KBM-7 (cell line): ENCODE measurements at places on chromosomes 11 and 22.

GRCh38 chr11:30749268-30749667 lies 163.1 kb upstream of the MPPED2 start:
- DNase-seq, result no peak

- DNase-seq, result no peak
Observed at GRCh38 chr22:36923131-36923788, 9.8 kb downstream of the CSF2RB start.

DNA sequence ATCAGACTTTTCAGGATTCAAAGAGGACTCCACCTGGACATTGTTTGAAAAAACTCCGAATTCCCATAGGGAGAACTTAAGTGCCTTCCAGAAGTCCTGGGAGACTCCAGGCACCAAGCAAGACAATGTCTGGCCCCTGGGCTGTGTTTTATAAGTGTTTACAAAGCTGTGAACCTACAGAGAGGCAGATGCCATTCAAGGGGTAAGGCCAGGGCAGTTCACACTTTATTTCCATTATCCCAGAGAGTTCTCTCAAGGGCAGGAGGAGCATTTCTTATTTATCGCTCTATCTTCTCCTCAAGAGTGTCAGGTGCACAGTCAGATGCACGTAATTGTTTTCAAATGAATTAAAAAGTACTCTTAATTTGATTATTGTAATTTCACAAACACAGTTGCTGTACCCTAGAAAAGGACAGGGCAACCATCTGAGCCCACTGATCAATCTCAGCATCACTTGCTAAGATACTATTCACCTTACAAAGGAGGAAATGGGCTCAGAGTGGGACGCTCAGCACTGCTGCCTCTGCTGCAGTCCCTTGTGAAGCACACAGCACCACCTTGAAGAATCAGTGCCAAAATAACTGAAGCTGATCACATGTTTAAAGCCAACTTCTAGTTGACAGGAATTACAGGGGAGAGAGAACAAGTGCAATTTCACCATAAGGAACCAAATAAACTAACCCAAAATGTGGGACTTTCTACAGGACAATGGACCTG lies 35.0 kb downstream of the RASSF10 start:
- DNase-seq, result no peak

DNA sequence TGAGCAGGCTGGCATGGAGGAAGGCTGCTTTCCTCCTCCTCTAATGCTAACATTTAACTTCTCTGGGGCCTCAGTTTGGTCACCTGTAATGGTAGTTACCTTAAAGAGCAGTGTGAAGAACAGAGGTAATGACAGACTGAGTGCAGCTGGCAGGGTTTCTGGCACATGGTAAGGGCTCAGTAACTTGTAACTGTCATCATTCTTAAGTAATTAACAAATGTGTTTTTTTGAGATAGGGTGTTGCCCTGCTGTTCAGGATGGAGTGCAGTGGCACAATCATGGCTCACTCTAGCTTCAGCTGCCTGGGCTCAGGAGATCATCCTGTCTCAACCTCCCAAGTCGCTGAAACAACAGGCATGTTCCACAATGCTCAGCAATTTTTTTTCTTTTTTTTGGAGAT lies 242.0 kb upstream of the SYN3 start:
- DNase-seq, result no peak

- no peak for DNase-seq
Observed at GRCh38 chr11:131886201-131886600, 515.8 kb downstream of the NTM start.

- no peak for DNase-seq
Observed at GRCh38 chr22:39245130-39246039, 603 bp upstream of the PDGFB start.

GRCh38 chr22:20741634-20742581 lies 32.0 kb upstream of the SERPIND1 start:
- peak; percentile 54 for DNase-seq

- DNase-seq, result peak; percentile 21
Observed at GRCh38 chr11:73095613-73096012, 46.5 kb downstream of the FCHSD2 start.

DNA sequence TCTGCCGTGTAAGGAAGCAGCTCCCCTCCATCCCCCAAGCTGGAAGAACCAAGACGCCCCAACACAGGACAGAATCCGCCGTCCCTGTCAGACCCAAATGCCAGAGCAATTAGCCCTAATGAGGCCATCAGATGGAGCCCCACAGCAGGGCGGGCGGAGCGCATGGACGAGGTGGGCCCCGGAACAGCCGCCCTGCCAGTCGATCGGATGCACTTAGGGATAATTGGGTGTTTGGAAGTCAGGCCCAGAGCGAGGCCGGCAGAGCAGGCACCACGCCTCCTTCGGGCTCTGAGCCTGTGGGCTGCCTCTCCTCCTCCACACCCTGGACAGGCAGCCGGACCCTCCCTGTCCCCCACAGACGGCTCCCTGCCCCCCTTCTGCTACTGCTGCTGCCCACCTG lies 5.5 kb upstream of the TH start:
- no peak for DNase-seq

DNA sequence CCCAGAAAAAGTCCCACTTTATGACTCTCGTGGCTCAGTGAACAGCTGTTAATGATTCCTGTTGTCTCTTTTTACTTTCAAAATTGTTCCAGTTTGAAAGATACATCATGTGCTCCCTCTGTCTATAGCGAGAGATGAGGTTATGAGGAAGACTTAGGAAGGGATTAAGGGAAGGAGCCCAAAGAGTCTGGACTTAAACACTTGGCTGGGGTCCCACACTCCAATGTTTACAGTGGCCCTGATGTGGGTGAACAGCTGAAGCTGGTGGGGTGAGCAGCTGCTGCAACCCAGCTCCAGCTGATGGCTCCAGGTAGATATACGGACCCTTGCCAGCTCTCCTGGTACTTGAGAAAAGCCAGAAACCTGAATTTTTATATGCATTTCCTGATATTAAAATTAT lies 84.5 kb upstream of the PLET1 start:
- DNase-seq, result no peak

DNA sequence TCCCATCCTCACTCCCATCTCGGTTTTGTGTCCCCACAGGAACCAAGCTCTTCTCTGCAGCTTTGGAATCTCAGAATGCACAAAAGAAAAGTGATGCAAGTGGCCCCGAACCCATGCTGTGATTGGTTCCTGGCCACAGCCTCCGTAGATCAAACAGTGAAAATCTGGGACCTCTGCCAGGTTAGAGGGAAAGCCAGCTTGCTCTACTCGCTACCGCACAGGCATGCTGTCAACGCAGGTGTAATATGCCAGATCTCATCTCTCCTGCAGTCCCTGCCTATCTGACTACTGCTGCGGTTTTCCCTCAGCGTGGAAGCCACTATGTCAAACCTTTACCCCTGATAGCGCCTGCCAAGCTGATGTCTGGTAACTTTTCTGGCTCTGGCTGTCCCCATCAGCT lies 200.5 kb upstream of the LRRC4C start:
- no peak for DNase-seq

- DNase-seq, result no peak
Observed at GRCh38 chr11:113410414-113411135, 23.0 kb downstream of the ANKK1 start.

DNA sequence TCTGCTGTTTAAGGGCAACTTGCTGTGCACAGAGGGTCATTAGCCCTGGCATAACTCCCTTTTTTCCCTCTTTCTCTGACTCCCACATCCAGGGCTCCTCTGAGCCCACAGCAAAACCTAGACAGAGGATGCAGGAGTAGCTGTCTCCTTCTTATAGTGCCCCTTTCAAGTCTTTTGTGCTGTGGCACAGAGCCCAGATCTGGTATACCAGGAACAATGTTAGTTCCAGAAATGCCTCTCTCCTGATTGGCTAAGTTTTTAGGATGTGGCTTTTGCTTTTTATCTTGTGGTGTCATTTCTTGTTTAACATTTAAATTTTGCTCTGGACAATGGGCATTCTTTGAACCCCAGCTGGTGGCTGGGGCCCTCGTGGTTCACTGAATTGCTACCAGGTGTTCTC lies 25.6 kb upstream of the RRM1 start:
- DNase-seq, result peak; percentile 39

- DNase-seq, result no peak
Observed at GRCh38 chr11:132792341-132793140, 739.8 kb downstream of the OPCML start.

- no peak for DNase-seq
Observed at GRCh38 chr22:41538583-41538982, 5.7 kb downstream of the POLR3H start.

- DNase-seq, result no peak
Observed at GRCh38 chr22:46561435-46561905, 24.1 kb upstream of the CELSR1 start.

GRCh38 chr11:103085758-103086365 lies 6.1 kb downstream of the DCUN1D5 start:
- no peak for DNase-seq
